ENCODE measurements at places on chromosomes 4 and X. TPM values are rescaled to one million over a fixed set of nuclear protein-coding genes. Genes with fewer than 3 reads are reported as not detected.
A peak's percentile ranks its signal among the peaks of the same experiment; 100 is the strongest.

GRCh38 chr4:95549246-95550114 lies 707 bp upstream of the UNC5C start:
- peak; percentile 27 for DNase-seq

DNA sequence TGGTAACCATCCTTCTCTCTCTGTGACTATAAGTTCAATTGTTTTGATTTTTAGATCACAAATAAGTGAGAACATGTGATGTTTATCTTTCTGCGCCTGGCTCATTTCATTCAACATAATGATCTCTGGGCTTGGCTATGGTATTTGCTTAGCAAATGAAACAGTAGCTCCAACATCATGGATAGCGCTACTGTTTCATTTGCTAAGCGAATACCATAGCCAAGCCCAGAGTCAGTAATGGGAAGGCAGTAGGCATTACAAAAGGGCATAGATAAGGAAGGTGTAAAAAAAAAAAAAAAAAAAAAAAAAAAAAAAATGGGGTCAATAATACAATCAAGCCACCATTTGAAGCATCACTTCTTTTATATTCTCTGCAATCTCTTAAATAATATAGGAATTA lies 469.0 kb upstream of the ATOH1 start:
- no peak for DNase-seq

- DNase-seq, result no peak
These were observed 923.6 kb upstream of the TENM3 start for GRCh38 chr4:181319629-181320028.

DNA sequence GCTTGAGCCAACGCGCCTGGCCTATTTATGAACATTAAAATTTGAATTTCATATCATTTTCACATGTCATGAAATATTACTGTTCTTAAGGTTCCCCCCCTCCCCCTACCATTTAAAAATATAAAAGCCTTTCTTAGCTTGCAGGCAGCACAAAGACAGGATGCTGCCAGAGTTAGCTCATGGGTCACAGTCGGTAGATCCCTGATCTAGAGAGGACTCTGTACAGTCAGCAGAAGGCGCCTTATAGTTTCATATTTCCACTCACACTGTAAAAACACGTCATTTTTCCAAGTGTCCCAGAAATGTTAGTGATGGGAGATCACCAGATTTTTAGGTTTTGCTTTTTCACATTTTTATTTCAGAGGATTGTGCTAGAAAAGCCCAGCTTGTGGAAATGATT lies 12.2 kb downstream of the NOCT start:
- no peak for DNase-seq

DNA sequence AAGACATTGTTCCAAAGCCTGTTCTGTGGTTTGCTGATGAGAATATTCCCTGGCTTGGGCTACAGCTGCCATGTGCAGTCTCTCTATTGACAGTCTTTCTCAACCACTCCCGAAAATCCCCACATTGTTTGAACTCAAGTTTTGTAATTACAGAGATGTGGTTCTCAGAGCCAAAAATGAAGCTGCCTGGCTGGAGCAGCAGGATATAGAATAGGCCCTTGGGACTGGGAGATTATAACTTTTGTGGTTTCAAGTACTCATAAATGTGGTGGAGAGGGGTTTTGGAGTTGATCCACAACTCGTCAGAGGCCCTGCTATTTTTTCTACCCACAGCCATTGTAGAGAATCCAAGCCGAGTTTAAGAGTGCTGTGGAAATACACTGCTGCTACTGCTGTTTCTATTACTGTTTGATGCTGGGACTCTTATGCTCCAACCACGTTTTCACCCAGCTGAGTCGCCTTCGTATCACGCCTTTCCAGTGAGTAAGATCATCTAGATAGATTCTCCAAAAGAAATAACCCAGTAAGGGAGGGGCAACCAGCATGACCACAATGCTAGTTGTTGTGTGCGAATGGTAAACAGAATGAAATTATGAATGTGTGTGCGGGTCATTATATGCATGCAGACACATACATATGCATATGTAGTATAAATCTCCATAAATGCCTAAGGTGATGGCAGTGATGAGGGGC lies 57.1 kb upstream of the ATXN3L start:
- DNase-seq, result peak; percentile 82

DNA sequence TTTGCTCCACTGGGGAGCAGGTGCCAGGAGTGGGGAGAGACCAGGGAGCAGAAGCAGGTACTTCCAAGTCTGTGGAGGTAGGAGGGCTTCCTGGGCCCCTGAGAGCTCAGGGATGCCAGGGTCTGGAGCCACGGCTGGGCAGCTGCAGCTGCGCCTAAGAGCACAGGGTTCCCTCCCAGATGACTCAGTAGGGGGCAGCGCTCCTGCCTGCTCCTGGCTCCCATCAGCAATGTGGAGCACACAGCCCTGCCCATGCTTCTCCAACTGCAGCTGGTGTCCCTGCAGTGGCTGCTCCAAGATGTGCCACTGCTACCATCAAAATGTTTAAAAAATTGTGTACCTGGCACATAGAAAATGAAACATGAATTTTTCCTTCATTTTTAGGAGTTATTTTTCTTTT lies 1028.2 kb downstream of the PCDH7 start:
- DNase-seq, result no peak

- no peak for DNase-seq
These were observed 196.2 kb upstream of the PGRMC2 start for GRCh38 chr4:128483816-128484215.

DNA sequence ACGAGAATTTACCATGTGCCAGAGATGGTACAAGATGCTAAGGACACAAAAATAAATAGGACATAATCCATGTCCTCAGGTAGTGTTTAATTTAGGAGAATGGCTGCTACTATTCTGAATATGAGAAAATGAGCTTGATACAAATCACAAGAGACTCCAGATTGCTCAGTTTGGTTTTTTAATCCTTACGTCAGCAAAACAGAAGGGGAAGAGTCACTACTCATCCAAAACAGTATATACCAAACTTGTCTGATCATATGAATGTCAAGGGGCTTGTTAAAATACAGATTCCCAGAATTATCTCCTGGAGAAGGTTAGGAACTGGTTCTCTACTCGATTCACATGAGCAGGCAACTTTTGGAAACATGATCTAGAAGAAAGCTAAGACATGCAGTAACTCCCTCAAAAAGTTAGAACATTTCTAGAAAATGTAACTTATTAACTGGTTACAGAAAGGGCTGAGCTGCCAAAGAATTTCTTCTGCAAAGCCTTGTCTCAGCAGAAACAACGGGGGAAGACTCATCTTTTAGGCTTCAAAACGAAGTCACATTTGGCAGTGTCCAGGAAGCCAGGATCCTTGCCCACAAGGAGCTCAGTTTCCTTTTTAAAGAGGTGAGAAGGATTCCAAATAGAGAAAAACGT lies 3.4 kb downstream of the AIFM1 start:
- no peak for DNase-seq

DNA sequence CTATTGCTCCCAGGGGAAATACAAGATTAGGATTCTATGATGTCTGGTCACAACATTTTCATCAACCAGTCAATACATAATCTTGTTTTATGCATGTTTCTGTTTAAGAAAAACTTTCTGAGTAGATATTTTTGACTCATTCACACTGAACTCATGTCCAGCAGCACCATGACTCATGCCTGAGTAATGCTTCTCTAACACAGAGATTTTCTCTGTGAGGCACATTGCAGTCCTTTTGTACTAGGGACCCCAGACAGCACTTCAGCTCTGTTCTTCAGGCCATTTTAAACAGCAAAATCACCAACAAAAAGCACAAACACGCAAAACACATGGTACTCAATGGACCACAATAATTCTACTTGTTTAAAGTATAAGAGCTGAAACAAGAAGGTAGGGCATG lies 83.6 kb downstream of the MXRA5 start:
- DNase-seq, result no peak

DNA sequence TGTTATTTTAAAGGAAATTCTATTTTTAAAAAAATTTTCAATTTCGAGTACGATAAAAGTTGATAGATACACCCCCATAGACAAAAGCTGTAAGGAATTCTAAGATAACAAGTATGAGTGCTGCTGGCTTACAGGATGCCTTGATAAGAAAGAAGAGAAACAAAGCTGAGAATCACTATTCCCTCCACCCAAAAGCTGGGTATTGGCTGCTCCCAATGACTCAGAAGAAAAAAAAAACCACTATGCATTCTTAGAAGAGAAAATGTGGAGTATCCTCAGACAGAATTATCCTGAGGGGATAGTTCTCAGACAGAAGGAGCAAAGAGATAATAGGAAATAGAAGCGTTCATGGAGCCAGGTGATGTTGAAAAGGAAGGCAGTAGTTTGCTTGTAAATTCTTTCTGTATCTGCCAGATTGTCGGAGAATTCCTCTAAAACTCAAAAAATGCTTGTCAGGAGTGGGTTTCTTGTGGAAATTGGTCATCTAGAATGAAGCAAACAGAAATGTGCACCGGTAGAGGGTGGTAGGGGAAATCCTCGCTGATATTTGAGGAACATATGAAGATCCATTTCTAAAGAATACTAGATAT lies 217.5 kb upstream of the ADAMTS3 start:
- no peak for DNase-seq

DNA sequence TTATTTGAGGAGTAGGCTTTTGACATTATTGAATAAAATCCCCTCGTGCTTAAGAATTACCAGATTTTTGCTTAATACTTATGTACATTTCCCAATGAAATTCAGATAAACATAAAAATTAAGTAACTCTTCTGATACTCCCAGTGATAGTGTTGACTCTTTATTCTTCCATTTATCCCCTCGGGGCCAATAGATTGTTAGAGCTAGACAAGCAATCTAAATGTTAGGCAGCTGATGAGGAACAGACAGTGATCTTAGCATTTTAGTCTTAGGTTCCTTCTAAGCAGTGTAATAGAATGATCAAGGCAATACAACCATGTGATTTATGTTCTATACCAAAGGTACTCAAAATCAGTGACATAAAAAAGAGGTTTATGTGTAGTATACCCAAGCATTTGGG lies 68.7 kb downstream of the USP9X start:
- no peak for DNase-seq

GRCh38 chrX:40570346-40571093 lies 10.2 kb upstream of the ATP6AP2 start:
- DNase-seq, result peak; percentile 14

Gene CSN1S1
- polyA plus RNA-seq, result 0.50 TPM

Gene CITED1
- polyA plus RNA-seq, result 0.60 TPM

Gene RAI2
- polyA plus RNA-seq, result 34.5 TPM

Gene CCDC158
- polyA plus RNA-seq, result not detected

Gene PDGFRA
- 32.1 TPM for polyA plus RNA-seq

Gene GAGE12F
- polyA plus RNA-seq, result not detected

Data from stomach (tissue), 19 donors.